ENCODE measurements at places on chromosomes 5 and 9.

DNA sequence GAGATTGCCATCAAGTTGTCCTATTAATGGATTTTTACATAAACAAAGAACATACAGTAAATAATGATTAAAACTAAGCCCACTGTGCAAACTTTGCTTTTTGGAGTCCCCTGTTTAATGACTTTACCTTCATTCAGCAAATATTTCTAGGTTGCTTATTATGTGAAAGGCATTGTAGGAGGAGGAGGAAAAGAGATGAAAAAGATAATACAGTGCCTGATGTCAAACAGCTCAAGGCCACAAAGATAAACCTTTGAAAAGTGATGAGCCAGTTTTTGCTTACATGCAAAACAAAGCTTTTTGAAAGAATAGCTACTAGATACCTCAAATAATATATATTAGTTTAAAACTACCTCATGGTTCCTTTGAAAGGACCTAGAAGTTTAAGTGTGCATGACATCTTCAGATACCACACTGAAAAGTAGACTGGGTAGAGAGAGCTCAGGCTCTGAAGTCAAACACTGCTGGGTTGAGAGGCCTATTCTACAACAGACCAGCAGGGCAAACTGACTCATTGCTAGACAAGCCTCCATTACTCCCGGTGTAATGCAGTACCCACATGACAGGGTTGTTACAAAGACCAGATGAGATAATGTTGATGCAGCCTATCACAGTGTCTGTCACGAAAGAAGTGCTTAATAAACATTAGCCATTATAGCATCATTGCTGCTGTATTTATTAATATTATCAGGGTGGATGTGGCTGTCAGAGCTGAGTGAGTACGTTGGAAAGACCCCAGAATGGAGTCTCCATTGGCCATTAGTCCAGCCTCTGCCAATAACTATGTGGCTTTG lies 11.8 kb downstream of the DEPDC1B start:
- no peak for DNase-seq

DNA sequence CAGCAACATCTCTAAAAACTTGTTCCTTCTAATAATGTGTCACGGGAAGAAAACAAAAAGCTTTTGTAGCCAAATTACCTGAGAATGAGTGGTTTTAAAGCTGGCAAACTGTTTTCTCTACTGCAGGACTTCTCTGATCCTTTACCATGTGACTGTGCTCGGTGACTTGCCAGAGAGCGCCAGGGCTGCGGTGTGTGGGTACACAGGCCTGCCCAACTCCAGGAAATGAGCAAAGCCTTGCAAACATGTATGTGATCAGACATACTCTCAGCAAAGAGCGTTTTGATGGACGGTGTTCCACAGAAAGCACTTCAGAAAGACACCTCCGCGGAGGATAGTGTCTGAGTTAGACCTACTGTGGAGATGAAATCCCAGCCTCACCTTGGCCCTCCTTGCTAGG lies 157.3 kb downstream of the SPOCK1 start:
- no peak for DNase-seq

DNA sequence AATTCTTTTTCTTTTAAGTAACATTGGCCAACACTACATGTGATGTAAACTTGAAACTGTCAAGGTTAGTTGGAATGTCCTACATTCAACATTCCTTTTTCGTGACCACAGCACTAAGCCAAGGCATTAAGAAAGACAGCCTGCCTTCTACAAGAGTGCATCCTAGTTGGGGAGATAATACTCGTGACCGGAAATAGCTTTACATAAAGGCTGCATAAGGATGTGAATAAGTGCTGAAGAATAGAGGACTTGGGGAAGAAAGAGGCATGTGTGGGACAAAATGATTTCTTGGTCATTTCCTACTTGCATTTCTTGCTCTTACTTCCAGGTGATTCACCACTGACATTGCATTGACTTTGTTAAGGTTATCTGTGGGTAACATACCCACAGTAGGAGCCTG lies 282.0 kb downstream of the DMRT2 start:
- no peak for DNase-seq

DNA sequence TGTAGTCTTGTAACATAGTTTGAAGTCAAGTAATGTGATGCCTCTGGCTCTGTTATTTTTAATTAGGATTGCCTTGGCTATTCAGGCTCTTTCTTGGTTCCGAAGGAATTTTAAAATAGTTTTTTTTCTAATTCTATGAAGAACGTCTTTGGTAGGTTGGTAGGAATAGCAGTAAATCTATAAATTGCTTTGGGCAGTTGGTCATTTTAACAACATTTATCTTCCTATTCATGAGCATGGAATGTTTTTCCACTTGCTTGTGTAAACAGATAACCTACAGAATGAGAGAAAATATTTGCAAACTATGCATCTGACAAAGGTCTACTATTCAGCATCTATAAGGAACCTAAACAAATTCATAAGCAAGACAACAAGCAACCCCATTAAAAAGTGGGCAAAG lies 173.2 kb upstream of the TRPC7 start:
- no peak for DNase-seq

- no peak for DNase-seq
Observed at GRCh38 chr9:120698766-120699165, 15.5 kb downstream of the MEGF9 start.

- no peak for DNase-seq
Observed at GRCh38 chr5:1517838-1518237, 5.9 kb downstream of the LPCAT1 start.

DNA sequence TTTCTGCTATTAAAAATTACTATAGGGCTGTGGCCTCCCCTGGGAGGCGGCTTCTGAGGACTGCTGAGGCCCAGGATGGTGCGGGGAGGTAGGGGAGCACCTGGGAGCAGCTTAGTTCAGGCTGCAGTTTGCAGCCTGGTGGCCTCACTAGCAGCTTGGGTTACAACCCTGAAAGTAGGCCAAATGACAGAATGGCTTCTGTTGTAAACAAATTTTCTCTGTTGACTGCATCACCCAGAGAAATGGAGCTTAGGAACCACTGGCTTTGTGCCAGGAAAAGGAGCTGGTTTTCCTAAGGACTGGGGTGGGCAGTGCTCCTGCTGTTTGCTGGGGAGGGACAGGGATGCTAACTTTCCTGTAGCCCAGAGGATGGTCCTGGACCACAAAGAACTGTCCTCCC lies 130.3 kb downstream of the ENTREP1 start:
- DNase-seq, result no peak

DNA sequence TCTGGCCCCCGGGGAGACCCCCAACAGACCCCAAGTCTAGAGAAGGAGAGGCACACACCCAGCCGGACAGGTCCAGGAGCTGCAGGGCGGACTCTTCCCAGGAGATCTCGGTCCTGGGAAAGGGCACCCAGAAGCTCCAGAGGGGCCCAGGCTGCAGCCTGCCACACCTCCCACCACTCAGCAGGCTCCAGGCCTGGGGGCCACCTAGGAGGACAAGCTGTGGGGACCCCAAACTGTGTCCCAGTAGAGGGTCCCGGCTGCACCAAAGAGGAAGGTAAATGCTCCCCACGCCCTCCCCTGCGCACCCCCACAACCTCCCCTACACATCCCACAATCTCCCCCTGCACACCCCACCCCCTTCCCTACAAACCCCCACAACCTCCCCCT lies 48.5 kb downstream of the PLEKHG4B start:
- no peak for DNase-seq

Data from substantia nigra (tissue), 51 donors.